ENCODE measurements at places on chromosomes 4 and X. TPM values are rescaled to one million over a fixed set of nuclear protein-coding genes. Genes with fewer than 3 reads are reported as not detected.

GRCh38 chrX:135424469-135424868 is 2.7 kb downstream of the SMIM10L2A start:
- no peak for DNase-seq
- no peaks in the 10 kb centered on the region for H3K27me3 ChIP-seq
- no peaks in the 10 kb centered on the region for H3K4me1 ChIP-seq
- H3K27ac ChIP-seq, result no peak overlapping the region

DNA sequence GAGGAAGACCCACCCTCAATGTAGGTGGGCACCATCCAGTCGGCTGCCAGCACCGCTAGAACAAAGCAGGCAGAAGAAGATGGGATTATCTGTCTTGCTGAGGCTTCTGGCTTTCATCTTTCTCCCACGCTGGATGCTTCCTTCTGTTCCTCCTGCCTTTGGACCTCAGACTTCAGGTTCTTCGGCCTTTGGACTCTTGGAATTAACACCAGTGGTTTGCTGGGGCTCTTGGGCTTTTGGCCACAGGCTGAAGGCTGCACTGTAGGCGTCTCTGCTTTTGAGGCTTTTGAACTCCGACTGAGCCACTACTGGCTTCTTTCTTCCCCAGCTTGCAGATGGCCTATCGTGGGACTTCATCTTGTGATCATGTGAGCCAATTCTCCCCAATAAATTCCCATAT is 55.1 kb downstream of the PDLIM5 start:
- H3K36me3 ChIP-seq, result no peaks in the 10 kb centered on the region
- no peak for DNase-seq
- no peak overlapping the region for H3K27ac ChIP-seq
- H3K27me3 ChIP-seq, result no peaks in the 10 kb centered on the region

DNA sequence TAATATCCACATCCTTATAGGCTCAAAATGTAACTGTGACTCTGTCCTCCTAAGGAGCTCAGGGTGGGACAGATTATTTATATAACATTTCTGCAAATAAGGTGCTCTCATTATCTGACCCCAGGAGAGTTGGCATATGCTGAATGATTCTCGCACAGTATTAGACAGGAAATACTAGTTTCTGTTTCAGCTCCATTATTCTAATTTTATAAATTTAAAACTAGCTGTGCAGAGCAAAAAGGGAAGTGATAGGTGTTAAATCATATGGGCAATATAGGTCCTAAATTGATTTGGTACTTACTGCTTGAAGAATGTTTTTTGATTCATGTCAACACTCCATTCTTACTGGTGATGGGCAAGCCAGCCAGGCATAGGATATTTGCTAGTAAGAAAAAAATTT is 141.5 kb downstream of the GLRA2 start:
- H3K27ac ChIP-seq, result no peak overlapping the region
- DNase-seq, result peak; percentile 17
- H3K27me3 ChIP-seq, result no peaks in the 10 kb centered on the region
- peaks cover 12% of the 10 kb centered on the region for H3K4me1 ChIP-seq
- no peak overlapping the region for H3K4me3 ChIP-seq
- H3K36me3 ChIP-seq, result no peaks in the 10 kb centered on the region

- H3K27me3 ChIP-seq, result no peaks in the 10 kb centered on the region
- H3K36me3 ChIP-seq, result no peaks in the 10 kb centered on the region
- DNase-seq, result no peak
- no peak overlapping the region for H3K27ac ChIP-seq
- no peak overlapping the region for H3K4me3 ChIP-seq
Measured at GRCh38 chrX:135389717-135390116, 32.0 kb upstream of the SMIM10L2A start.

NKAP gene
- 5.9 TPM for total RNA-seq

Measured in GM12878 (cell line).